Thyroid gland (tissue), 4 donors: ENCODE measurements at places on chromosomes 7 and 10. TPM values are rescaled to one million over a fixed set of nuclear protein-coding genes. Genes with fewer than 3 reads are reported as not detected.
A peak's percentile ranks its signal among the peaks of the same experiment; 100 is the strongest.

GRCh38 chr7:144862612-144863319 is 26.9 kb upstream of the TPK1 start:
- H3K27me3 ChIP-seq = no peaks in the 10 kb centered on the region
- no peak for DNase-seq
- H3K4me3 ChIP-seq = no peak overlapping the region
- H3K4me1 ChIP-seq = no peaks in the 10 kb centered on the region
- H3K27ac ChIP-seq = no peak overlapping the region

- no peaks in the 10 kb centered on the region for H3K36me3 ChIP-seq
- H3K4me1 ChIP-seq = no peaks in the 10 kb centered on the region
- H3K27me3 ChIP-seq = no peaks in the 10 kb centered on the region
- no peak overlapping the region for H3K27ac ChIP-seq
- H3K4me3 ChIP-seq = no peak overlapping the region
These were observed 13.4 kb upstream of the CRYGN start for GRCh38 chr7:151453326-151453791.

- H3K4me1 ChIP-seq = no peaks in the 10 kb centered on the region
- no peaks in the 10 kb centered on the region for H3K27me3 ChIP-seq
- H3K4me3 ChIP-seq = no peak overlapping the region
- H3K27ac ChIP-seq = no peak overlapping the region
These were observed 30.2 kb downstream of the CUZD1 start for GRCh38 chr10:122815458-122815857.

DNA sequence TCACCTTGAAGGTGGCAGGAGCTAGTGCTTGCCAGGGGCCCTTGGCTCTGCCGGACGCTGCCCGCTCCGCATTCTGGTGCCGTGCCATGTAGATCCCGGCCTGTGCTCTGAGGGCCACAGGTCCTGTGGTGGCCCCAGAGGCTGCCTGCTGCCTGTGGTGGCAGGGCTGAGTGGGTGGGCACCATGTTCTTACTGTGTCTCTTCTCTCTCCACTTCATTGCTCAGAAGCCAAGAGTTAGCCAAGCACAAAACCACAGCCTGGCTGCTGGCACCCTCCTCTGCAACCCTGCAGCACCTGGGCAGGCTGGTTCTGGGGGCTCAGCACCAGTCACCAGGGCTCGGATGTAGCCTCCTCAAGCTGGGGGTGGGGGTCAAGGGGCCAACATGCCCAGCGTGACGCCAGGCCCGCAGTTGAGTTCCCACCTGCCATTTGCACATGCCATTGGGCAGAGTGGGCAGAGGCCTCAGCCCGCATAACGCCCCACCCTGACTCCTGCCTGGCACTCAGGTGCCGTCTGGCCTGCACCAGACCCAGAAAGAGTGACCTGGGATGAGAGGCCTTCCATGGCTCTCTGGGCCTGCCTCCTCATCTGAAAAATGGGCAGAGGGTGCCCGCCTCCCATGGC is 16.3 kb downstream of the ZMIZ1 start:
- peaks cover 100% of the 10 kb centered on the region for H3K4me1 ChIP-seq
- H3K27ac ChIP-seq = peak overlapping the region; percentile 60
- no peak overlapping the region for H3K4me3 ChIP-seq
- DNase-seq = peak; percentile 79
- no peaks in the 10 kb centered on the region for H3K36me3 ChIP-seq

- no peaks in the 10 kb centered on the region for H3K4me1 ChIP-seq
- H3K36me3 ChIP-seq = no peaks in the 10 kb centered on the region
- H3K4me3 ChIP-seq = no peak overlapping the region
- DNase-seq = no peak
- no peaks in the 10 kb centered on the region for H3K27me3 ChIP-seq
These were observed 8.1 kb upstream of the TAS2R16 start for GRCh38 chr7:123003539-123004126.

DNA sequence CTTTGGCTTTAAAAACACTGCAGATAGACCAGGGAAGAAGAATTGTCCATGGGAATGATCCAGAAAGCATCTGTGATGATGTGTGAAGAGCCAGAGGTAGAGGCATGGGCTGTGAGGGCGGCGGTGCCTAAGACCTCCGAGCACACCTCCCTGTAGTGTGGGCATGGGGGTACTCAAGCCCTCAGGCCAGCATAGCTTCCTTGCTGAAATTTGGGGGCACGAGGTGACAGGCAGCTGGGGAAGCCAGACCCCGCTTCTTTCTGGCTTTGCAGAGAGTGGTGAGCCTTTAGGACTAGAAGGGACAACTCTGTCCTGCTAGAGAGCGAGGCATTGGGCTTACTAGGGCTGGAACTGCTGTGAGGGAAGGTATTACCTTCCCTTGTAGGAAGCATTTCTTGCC is 187.7 kb upstream of the SH2B2 start:
- no peak overlapping the region for H3K4me3 ChIP-seq
- no peak overlapping the region for H3K27ac ChIP-seq
- no peak for DNase-seq

- H3K27ac ChIP-seq = no peak overlapping the region
- H3K27me3 ChIP-seq = no peaks in the 10 kb centered on the region
- H3K4me1 ChIP-seq = no peaks in the 10 kb centered on the region
- no peak overlapping the region for H3K4me3 ChIP-seq
These were observed 8.8 kb upstream of the CALD1 start for GRCh38 chr7:134770676-134771075.

DNA sequence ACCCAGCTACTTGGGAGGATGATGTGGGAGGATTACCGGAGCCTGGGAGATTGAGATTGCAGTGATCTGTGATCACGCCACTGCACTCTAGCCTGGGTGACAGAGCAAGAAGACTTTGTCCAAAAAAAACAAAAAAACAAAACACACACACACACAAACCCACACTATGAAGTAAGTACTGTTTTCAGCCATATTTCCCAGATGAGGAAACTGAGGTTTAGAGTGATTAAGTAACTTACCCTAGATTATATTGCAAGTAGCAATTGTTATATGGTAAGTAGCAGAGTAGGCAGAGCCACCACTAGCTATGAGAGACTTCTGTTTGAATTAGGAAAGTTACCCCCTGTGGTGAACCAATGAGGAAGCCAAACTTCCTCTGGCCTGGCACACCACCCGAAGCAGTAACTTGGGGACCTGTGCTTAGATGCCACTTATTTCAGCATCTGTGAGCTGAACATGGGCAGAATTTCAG is 61.9 kb downstream of the MCU start:
- H3K4me3 ChIP-seq = no peak overlapping the region
- no peak overlapping the region for H3K27ac ChIP-seq
- no peak for DNase-seq
- no peaks in the 10 kb centered on the region for H3K4me1 ChIP-seq

DNA sequence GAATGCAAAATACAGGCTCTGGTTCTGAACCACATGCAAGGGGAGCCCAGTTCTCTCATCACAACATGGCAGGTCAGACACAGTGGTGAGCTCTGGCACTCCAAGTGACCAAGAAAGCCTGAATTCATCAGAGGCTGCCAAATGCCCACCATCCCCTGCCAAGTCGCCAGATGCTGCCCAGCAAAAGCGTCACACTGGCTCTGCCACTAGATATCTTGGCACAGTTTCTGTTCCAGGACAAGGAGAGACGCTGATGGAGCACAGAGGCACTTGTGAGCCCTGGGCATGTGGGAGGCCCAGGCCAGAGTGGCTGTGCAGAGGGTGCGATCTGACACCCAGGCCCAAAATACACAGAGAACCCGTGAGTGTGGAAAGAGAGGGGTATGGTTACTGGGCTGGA is 57.8 kb downstream of the GAD2 start:
- no peak overlapping the region for H3K4me3 ChIP-seq
- no peaks in the 10 kb centered on the region for H3K4me1 ChIP-seq

DNA sequence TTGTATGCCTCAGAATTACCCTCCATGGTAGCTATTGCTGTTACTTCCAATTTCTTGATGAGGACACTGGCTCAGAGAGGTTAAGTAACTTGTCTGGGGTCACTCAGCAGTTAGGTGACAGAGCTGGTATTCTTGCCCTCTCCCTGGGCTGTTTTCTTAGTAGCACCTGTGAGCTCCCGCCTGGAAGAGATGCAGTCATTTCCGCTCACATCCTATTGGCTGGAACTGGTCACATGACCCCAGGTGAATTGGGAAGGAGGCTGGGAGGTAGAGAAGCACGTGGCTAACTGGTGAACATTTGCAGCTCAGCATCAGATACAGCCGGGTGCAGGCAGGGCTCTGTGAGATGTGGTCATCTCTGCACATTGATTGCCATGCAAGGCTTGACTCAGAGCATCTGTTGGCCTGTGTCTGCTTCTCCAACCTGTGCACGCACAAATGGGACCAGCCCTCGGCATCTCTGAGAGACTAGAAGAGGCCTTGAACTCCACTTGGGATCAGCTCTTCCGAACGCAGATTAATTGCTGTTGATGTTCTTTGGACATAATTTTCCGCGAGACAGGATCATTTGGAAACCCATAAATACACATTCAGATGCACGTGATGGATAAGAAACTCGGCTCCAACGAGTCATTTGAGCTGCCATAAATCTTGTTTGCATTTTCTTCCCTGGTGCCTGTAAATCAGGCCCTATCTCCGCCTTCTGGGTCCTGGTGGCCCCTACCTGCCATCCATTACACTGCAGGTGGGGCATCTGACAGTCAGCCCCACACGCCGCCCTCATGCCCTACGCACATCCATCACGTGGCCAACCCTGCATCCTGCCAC is 42.8 kb downstream of the MYL10 start:
- no peaks in the 10 kb centered on the region for H3K27me3 ChIP-seq
- no peaks in the 10 kb centered on the region for H3K36me3 ChIP-seq
- H3K27ac ChIP-seq = no peak overlapping the region
- no peak overlapping the region for H3K4me3 ChIP-seq

GRCh38 chr10:61159253-61159652 is 215.3 kb upstream of the RHOBTB1 start:
- no peak overlapping the region for H3K4me3 ChIP-seq
- no peak for DNase-seq
- H3K36me3 ChIP-seq = no peaks in the 10 kb centered on the region

DNA sequence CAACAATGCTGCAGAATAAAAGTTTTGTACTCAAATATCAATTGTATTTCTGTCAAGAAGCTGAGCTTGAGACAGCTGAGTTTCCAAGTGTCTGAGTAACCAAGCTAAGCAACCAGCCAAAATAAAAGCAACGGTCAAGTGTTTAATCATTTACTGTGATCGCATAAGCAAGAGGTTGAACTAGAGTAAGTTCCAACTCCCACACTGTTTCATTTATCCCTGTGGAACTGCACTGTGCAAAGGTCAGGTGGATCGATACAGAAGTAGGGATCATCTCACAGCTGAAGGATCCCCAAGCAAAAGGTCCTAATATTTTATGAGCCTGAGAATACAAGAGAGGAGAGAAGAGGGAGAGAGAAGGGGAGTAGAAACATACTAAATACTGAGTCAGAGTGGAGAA is 21.4 kb downstream of the OR2A14 start:
- H3K4me1 ChIP-seq = no peaks in the 10 kb centered on the region
- no peak for DNase-seq
- H3K36me3 ChIP-seq = no peaks in the 10 kb centered on the region
- H3K27me3 ChIP-seq = no peaks in the 10 kb centered on the region
- H3K4me3 ChIP-seq = no peak overlapping the region
- H3K27ac ChIP-seq = no peak overlapping the region

- no peaks in the 10 kb centered on the region for H3K27me3 ChIP-seq
- peaks cover 47% of the 10 kb centered on the region for H3K36me3 ChIP-seq
- no peak overlapping the region for H3K27ac ChIP-seq
These were observed 7.2 kb downstream of the DBNL start for GRCh38 chr7:44051611-44052220.

DNA sequence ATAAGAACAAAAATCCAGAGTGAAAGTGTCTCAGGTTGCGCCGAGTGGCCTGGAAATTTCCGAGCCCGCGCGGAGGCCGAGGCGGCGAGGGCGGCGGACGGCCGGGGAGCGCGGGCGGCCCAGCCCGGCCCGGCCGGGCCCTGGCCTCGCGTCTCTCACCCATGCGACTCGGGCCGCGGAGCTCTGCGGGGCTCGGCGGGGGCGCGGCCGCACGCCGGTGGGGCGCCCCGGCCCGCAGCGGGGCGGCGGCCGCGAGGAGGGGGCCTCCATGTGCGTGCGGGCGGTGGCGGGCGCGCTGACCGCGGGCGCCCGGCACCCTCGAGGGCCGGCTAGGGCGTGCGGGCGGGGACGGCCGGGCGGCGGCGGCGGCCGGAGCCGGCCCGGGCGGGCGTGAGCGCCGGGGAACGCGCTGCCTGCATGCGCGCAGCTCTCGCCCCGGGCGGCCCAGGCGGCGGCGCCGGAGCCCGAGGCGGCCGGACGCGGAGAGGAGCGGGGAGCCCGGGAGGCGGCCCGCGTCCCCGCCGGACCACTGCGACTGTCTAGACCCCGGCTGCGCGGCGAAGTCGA is 302 bp upstream of the EN2 start:
- H3K4me1 ChIP-seq = peaks cover 27% of the 10 kb centered on the region
- peak overlapping the region; percentile 55 for H3K4me3 ChIP-seq
- no peak for DNase-seq
- H3K36me3 ChIP-seq = no peaks in the 10 kb centered on the region
- H3K27me3 ChIP-seq = peaks cover 79% of the 10 kb centered on the region
- no peak overlapping the region for H3K27ac ChIP-seq

DNA sequence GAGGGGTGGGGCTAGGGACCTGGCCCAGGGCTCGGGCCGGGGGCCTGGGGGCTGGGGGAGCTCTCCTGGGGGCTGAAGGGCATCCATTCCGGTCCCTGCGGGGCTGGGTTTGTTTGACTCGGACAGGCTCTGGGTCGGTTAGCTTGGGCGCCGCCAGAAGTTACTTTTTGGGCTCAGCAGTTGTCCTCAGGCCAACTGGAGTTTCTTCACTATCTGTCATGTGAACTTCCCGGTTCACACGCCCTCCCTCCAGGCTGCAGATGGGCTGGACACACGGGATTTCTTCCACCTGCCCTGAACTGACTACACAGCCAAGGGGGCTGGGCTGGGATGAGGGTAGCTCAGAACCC is 3.8 kb downstream of the SLC4A2 start:
- no peak overlapping the region for H3K4me3 ChIP-seq
- peaks cover 37% of the 10 kb centered on the region for H3K36me3 ChIP-seq
- peaks cover 26% of the 10 kb centered on the region for H3K4me1 ChIP-seq
- H3K27me3 ChIP-seq = no peaks in the 10 kb centered on the region

DNA sequence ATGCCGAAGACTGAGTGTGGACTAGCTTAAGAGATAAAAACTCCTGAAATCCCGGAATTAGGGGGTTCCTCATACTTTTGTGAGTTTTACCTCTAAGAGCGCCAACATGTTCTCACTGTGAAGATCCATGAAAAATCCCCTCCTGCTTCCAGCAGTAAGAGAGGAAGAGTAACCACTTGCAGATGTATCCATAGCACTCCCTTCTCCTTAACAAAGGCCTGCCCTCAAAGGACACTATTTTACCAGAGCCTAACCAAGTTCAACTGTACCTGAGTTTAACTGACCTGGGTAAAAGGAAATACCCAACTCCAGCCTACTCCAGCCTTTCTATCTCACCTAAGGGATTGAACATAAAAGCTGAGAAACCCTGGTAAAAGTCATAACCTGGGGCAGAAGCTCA is 280.9 kb downstream of the POLR1F start:
- no peaks in the 10 kb centered on the region for H3K4me1 ChIP-seq
- no peaks in the 10 kb centered on the region for H3K27me3 ChIP-seq
- H3K27ac ChIP-seq = no peak overlapping the region

The CUL2 gene
- total RNA-seq = 18.5 TPM

The C7orf57 gene
- total RNA-seq = not detected

The WIPF3 gene
- total RNA-seq = 1.1 TPM
